ENCODE measurements at places on chromosomes 4 and X.

- no peak for DNase-seq
Observed at GRCh38 chr4:174225349-174226049, 58.0 kb downstream of the FBXO8 start.

DNA sequence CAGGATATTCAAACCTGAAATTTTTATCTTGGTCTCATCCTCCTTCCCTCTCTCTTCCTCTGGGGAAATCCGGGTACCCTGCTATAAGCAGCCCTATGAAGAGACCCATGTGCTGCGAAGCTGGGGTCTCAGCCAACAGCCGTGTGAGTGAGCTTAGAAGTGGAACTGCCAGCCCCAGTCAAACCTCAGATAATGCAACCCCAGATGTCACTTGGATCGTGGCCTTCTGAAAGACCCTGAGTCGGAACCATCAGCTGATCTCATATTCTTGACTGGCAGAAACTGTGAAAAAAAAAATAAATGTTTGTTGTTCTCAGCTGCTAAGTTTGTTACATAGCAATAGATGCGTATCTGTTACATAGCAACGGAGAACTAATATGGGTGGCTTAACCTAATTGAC lies 198.1 kb upstream of the NPY2R start:
- no peak for DNase-seq

GRCh38 chr4:166823126-166823525 lies 411.2 kb downstream of the SPOCK3 start:
- DNase-seq: no peak

GRCh38 chr4:20185103-20185502 lies 66.6 kb upstream of the SLIT2 start:
- DNase-seq: no peak

- no peak for DNase-seq
Observed at GRCh38 chr4:113450295-113451080, 311.1 kb downstream of the CAMK2D start.

DNA sequence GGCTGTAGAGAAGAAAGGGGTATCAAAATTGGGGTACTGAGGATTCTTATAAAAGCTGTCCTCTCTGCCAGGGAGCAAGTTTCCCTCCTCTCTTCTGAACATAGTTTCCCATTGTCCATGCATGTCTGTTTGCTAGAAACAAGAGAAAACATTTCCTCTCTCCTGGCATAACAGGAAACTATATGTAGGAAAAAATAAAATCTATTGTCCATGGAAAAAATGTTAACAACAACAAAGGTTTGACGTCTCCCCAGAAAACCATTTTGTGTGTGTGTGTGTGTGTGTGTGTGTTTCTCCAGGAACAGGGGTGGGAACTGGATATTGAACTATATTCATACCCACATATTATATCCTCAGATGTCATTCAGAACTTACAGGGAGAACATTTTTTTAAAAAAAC lies 107.2 kb downstream of the GASK1B start:
- no peak for DNase-seq

DNA sequence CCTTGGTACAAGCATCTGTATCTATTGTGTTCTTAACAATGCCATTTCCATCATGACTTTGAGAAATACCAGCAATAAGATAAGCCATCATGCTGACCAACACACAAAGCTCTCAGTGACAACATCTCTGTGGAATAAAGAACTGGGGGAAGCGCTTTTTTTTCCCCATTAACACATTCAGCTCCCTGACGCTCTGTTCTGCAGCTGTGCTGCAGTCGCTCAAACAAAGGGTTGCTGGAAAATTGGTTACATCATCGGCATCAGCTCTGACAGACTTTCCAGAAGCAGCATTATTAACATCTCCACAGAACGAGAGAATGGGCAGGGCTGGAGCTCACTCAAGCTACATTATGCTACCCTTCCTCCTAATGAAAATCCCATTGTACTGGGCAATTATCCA lies 39.9 kb downstream of the DCX start:
- no peak for DNase-seq

DNA sequence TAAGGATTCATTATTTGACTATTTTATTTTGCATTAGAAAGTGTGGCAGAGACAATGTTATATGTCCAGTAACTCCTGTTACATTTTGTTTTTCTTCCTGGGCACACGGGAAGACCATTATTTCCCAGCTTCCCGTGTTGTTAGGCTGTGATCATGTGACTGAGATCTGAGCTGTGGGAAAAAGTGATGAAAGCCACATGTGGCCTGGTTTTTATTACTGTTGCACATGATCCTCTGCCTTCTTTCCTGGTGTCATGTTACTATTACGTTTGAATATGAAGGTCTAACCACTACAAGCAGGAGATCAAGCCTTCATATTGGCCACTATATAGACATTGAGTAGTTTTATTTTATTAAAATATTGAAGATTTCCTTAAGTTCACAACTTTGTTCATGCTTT lies 28.2 kb upstream of the MID1 start:
- DNase-seq: no peak

- no peak for DNase-seq
Observed at GRCh38 chr4:100295792-100296191, 105.5 kb upstream of the DDIT4L start.

DNA sequence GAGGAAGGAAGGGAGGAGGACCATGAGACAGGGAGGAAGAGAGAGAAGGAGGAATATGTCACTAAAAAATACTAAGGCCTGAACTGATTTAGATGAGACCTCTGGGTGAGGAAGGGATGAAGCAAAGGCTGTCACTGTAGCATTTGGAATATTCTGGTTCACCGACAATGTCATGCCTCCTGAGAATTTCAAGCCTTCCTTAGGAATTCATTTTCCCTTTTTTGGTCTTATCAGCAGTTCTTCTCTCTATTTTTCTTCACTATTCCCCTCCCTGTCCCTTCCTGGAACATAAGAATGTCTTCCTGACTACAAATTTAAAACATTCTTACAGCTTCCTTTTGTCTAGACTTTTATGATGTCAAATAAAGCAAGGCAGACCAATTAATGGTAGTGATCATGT lies 527.8 kb downstream of the INPP4B start:
- no peak for DNase-seq
